ENCODE measurements at places on chromosomes 16 and 17. TPM values are rescaled to one million over a fixed set of nuclear protein-coding genes. Genes with fewer than 3 reads are reported as not detected.

Gene TTYH2
- 2.1 TPM for total RNA-seq

Gene TEKT3
- total RNA-seq: 0.27 TPM

Gene DPEP3
- not detected for total RNA-seq

Gene BEAN1
- 4.2 TPM for total RNA-seq

Gene FN3K
- total RNA-seq: 7.2 TPM

Gene FSCN2
- total RNA-seq: 0.59 TPM

Gene TPSAB1
- not detected for total RNA-seq

Gene ANKFN1
- total RNA-seq: not detected

Gene CIBAR2
- not detected for total RNA-seq

Gene BAHCC1
- 9.6 TPM for total RNA-seq

Gene MT1G
- total RNA-seq: not detected

Gene TP53
- 42.3 TPM for total RNA-seq

Gene KIF19
- 0.05 TPM for total RNA-seq

Gene PRSS22
- 1.5 TPM for total RNA-seq

Gene BICDL2
- not detected for total RNA-seq

Gene TEKT1
- 0.04 TPM for total RNA-seq

Gene CD300LB
- not detected for total RNA-seq

Gene PIMREG
- total RNA-seq: 47.4 TPM

Gene CD300E
- total RNA-seq: not detected

Gene C16orf46
- 0.73 TPM for total RNA-seq

Gene KRT40
- not detected for total RNA-seq

Gene PRSS36
- 1.1 TPM for total RNA-seq

Gene RPRML
- total RNA-seq: 0.63 TPM

Gene RNPS1
- 255 TPM for total RNA-seq

Gene MAP3K14
- total RNA-seq: 35.6 TPM

Gene ZMYND15
- 0.24 TPM for total RNA-seq

Gene QPRT
- total RNA-seq: 1.2 TPM

Gene HLF
- 0.23 TPM for total RNA-seq

Gene CYBA
- 229 TPM for total RNA-seq

Gene TBC1D3
- total RNA-seq: 0.07 TPM

Gene TMC7
- total RNA-seq: 7.8 TPM

Gene ZNF200
- 7.4 TPM for total RNA-seq

Gene NATD1
- 3.7 TPM for total RNA-seq

Gene PRSS21
- total RNA-seq: not detected

Gene ALDH3A1
- total RNA-seq: 777 TPM

Gene NLRC3
- 0.04 TPM for total RNA-seq

Gene ECI1
- 44.3 TPM for total RNA-seq

Gene SEZ6L2
- 19.9 TPM for total RNA-seq

Gene FAM171A2
- 2.5 TPM for total RNA-seq

Gene THAP11
- total RNA-seq: 41.1 TPM

Gene GCGR
- 0.51 TPM for total RNA-seq

Gene SPAG5
- 74.1 TPM for total RNA-seq

Gene EVI2A
- total RNA-seq: not detected

Gene CLEC3A
- not detected for total RNA-seq

Gene KRTAP4-1
- 0.38 TPM for total RNA-seq

Gene C17orf50
- 0.59 TPM for total RNA-seq

Gene CCL5
- 1.2 TPM for total RNA-seq

Gene CHRNE
- total RNA-seq: 0.10 TPM

Gene GJC1
- total RNA-seq: 29.1 TPM

Gene GAS7
- 0.25 TPM for total RNA-seq

Gene TNFSF13
- total RNA-seq: 0.70 TPM

All from A549 treated with Mapracorat at 1 μM for 4 hours (cell line).